ENCODE measurements at places on chromosomes 5 and 9.

- no peak for DNase-seq
Measured at GRCh38 chr9:20570087-20570486, 52.2 kb downstream of the MLLT3 start.

GRCh38 chr5:89071101-89071940 lies 188.3 kb upstream of the MEF2C start:
- no peak for DNase-seq

- no peak for DNase-seq
Measured at GRCh38 chr5:129652349-129653056, 95.4 kb upstream of the MINAR2 start.

- no peak for DNase-seq
Measured at GRCh38 chr9:73118898-73119554, 32.6 kb upstream of the ANXA1 start.

GRCh38 chr9:112925058-112925641 lies 34.5 kb upstream of the SLC46A2 start:
- no peak for DNase-seq

- DNase-seq: no peak
Measured at GRCh38 chr9:99387431-99387830, 165.3 kb downstream of the SEC61B start.

- no peak for DNase-seq
Measured at GRCh38 chr5:5755888-5756287, 333.4 kb downstream of the ICE1 start.

GRCh38 chr5:7754997-7755596 lies 95.8 kb downstream of the CFAP90 start:
- no peak for DNase-seq

DNA sequence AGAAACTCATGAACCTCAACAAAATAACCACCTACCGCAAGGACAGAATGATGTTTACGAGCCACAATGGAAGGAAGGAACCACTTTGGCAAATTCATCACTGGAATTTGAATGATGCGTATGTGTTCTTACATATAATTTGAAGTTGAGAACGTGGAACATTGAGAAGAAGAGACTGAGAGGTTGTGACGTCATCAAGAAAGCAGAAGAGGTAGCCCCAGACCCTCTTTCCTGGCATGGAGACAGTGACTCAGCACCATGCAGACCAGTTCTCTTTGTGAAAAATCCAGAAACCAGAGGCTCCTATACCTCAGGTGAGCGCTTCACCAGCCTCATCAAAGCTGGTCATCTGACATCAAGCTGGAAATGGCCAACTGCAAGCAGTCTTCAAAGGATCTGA lies 124.5 kb downstream of the PDZD2 start:
- no peak for DNase-seq

DNA sequence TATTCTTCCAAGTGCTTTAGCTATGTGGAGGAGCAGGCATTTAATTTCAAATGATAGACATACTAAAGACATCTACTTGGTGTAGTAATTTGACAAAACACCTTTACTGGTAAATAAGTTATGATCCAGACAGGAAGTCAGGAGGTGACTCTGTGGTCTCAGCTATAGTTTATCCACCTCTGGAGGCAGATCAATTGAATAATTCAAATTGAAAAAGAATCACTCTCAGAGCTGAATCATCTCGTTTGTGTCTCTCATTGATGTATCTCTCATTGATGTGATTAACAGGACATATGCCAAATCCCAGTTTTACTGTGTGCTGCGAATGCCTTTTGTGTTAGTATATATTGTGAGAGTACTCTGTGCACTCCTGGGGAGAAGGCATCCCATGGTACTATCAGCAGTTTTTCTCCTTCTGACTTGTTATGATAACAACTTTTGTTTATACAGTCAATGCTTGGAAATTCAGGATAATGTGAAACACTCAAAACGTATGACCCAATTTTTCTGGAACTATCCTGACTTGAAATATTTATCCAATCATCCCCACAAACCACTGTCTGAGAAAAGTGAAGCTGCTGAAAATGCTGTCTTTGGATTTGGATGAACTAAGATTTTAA lies 48.5 kb upstream of the DAB2 start:
- DNase-seq: no peak

GRCh38 chr9:35687972-35688557 lies 1.7 kb downstream of the TPM2 start:
- DNase-seq: no peak

- no peak for DNase-seq
Measured at GRCh38 chr5:177491983-177492746, 5.2 kb downstream of the PDLIM7 start.

- no peak for DNase-seq
Measured at GRCh38 chr5:126938466-126938865, 91.9 kb downstream of the MARCHF3 start.

GRCh38 chr5:158164296-158165047 lies 305.5 kb upstream of the CLINT1 start:
- DNase-seq: no peak

DNA sequence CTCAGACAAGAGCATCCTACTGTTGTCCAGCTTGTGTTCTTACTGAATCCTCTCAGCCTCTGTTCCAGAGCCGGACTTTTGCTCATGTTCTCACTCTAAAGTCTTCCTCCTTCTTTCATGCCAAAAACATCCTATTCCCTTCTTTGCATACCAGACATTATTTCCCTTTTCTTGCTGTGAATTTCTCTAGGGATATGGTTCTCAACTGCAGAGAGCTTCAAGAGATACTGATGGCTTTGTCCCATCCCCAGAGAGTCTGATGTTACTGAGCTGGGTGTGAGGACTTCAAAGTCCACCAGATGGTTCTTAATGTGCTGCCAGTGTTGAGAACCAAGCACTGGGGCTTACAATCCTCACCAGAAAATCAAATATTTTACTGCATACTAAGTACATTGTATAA lies 98.6 kb upstream of the FER start:
- DNase-seq: no peak

DNA sequence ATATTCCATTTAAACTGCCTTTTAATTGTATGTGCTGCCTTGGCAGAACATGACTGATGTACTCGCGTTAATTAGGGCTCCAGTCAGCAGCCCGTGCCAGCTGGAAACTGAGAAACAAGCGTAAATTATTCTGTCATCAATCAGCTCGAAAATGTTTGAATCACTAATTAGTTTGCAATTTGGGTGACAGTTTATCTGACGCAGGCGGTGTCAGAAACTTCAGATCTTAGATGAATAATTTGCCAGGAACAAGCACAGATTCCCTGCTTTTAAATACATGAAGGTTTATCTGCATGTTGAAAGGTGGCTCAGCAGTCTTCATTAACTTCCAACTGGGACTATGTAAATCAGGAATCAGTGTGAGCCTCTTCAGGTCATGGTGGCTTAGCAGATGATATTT lies 176.0 kb upstream of the TLE4 start:
- DNase-seq: no peak

DNA sequence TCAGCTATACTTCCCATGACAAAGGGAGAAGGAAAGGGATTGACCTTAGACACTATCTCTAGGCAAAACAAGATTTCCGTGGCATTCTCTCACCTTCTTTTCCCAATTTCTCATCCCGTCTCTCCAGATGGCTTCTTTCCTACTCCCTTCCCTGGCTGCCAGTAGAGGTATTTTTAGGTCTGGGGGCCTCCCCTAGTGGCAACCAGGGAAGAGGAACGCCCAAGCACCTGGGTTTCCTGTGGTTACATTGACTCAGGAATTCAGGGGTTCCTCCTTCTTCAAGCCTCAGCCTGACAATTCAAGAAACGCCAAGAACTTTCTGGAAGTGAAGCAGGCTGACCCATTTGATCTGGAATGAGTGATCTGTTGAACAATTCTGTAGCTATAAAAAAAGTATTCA lies 111.5 kb upstream of the OSMR start:
- DNase-seq: no peak

GRCh38 chr9:133780962-133781827 lies 43.0 kb upstream of the SARDH start:
- no peak for DNase-seq

- no peak for DNase-seq
Measured at GRCh38 chr9:95399261-95399660, 81.8 kb upstream of the FANCC start.

GRCh38 chr5:41539454-41539853 lies 29.1 kb upstream of the PLCXD3 start:
- no peak for DNase-seq

DNA sequence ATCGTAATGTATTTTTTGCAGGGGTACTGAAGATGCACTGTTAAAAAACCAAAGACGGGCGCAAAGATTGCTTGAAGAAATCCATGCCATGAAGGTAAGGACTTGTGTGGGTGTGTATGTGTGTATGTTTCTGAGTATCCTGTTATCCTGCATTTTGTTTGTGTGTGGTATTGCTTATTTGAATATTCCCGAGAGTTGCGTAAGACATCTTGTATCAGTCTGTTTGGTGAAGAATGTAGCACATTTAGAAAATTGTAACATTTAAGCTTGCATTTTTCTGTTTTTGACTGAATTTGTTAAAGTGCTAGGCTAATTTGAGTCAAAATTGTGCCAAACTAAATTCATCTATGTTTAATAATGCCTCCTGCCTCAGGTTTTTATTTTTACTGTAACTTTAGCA lies 13.5 kb downstream of the SRFBP1 start:
- no peak for DNase-seq

- no peak for DNase-seq
Measured at GRCh38 chr9:133142684-133143622, 20.8 kb downstream of the GBGT1 start.

DNA sequence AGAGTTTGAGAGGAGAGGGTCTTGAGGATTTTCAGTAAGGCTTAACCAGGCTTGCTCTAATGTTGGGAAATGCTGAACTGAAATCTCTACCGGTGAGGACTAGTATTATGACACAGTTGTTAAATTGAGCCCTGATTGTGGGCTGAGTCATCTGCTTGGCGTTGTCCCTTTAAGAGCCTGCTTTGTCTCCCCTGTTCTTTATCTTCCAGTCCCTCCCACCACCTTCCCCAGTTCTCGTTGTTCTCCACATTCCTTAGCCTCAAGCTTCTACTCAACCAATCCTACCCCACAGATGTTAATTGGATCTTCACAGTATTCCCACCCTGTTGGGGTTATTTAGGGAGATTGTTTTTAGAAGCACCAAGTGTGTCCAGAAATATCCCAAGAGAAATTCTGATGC lies 57.6 kb downstream of the ANKRD55 start:
- no peak for DNase-seq

DNA sequence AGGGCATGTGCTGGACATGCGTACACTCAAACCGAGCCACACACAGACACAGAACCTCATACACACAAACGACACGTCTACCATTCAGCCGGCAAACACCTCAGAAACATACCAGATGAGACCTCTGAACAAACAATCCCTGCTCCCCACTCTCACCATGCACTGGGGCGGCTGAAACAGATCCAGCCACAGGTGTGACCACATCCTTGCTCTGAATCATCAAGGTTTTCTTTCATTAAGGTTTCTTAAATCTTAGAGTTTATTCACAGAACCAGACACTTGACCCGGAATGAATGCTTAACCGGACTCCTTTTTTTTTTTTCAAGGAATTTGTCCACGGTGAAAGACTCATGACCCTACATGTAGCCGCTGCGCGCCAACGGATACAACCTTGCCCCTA lies 26.2 kb downstream of the TERT start:
- no peak for DNase-seq

- no peak for DNase-seq
Measured at GRCh38 chr5:52910071-52910470, 79.1 kb upstream of the ITGA2 start.

DNA sequence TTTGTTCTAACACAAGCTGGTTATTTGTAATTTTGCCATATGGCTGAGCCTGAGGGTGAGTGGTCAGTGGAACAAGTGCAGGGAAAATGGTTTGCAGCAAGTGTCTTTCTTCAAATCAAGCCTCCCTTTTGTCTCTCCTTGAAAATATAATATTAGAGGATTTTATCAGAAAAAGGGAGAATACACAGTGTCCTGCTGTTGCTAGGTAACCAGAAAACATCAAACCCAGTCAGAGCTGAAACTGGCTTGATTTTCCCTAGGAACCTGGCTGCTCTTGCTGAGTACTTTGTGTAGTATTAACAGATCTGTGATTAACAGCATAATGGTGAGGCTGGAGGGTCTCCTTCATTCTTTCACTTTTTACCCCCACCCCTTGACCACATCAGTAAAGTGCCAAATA lies 314.0 kb downstream of the ARHGEF28 start:
- no peak for DNase-seq

- no peak for DNase-seq
Measured at GRCh38 chr5:1497242-1497777, 26.4 kb downstream of the LPCAT1 start.

DNA sequence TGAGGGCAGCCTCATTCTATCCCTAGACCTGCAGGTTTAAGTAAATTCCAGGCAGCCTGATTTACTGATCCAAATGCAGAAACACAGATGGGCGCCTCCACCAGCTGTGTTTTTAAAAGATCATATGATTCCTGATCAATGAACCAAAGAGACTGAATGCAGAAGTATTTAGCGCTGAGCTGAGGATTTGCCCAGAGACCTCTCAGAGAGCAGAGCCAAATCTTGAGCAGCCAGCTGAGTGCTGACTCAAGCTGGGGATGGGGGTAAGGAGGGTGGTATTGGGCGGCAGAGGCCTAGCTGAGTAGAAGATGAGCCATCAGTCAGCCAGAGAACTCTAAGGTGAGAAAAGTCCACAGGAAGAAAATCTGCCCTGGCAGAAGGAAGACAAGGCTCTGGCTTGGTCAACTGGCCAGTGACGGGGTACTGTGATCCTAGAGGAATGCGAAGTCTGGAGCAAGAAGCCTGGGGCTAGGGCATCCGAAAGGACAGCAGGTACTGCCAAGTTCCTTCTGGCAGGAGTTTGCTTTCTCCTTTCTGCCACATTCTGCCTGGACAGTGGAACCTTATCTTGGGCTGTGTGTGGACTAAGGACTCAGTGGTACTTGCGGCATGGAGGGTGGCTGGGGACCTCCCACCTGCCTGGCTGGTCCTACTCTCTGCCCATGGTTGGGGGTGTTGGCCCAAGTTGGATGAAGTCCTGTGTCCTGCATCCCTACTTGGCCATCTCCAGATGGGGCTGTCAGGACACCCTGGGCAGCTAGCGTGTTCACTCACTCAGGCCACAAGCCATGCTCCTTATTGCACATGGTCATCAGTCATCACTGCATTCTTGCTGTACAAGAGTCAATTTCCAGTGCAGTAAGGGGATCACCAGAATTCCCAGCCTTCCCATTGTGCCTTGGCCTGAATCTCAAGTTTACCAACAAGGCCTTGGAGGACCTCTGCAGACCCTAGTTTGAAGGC lies 34.5 kb upstream of the CDKN2AIPNL start:
- DNase-seq: no peak

DNA sequence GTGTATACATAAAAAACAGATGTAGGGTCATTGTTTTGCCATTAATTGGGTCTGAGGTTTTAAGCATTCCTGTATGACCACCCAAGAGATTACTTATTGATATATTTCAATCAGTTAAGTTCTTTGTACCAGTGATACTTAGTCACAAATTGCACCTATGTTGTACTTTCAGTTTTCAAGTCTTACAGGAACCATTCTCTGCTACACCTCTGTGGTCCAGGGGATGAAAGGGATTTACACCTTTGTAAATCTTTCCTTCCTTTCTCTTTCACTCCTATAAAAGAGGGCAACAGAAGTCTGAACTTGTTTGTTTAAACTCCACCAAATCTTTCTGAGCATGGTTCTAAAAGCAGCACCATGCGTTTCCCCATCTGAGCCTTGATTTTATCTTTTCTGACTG lies 86.1 kb downstream of the DEPDC1B start:
- DNase-seq: no peak
